ENCODE measurements at places on chromosomes 6 and 20.

GRCh38 chr6:10144772-10145171, 270.1 kb downstream of the TFAP2A start:
- DNase-seq: no peak

DNA sequence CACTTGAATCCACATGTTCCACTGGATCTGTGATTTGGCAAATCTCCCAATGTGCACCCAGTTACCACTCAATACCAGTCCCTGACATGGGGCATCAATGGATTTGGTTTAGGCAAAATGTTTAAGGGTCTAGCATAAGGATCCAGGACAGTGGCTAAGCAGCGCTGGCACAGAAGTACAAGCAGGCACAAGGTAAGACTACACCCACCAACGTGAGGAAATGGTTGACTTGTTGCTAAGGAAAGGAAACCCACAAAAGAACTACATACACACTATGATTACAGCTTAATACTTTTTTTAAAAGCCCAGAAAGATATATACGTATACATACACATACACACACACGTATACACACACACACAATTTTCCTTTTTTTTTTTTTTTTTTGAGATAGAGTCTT, 79.0 kb downstream of the DNAAF9 start:
- no peak for DNase-seq

GRCh38 chr6:28551891-28552666, 26.4 kb downstream of the GPX5 start:
- DNase-seq: no peak

GRCh38 chr20:48697845-48698491, 129.8 kb downstream of the PREX1 start:
- DNase-seq: no peak

- DNase-seq: no peak
These were observed 260.0 kb upstream of the MAP3K7 start for GRCh38 chr6:90846824-90847223.

- no peak for DNase-seq
These were observed 70.9 kb upstream of the TBX18 start for GRCh38 chr6:84835340-84835739.

All from stimulated activated CD4-positive, alpha-beta T cell treated with anti-CD3 and anti-CD28 coated beads, Interleukin-4, amount 100 ng/mL, for 4 hours (primary cell).